Daoy (cell line): ENCODE measurements at places on chromosomes 3 and 15. TPM values are rescaled to one million over a fixed set of nuclear protein-coding genes. Genes with fewer than 3 reads are reported as not detected.

DNA sequence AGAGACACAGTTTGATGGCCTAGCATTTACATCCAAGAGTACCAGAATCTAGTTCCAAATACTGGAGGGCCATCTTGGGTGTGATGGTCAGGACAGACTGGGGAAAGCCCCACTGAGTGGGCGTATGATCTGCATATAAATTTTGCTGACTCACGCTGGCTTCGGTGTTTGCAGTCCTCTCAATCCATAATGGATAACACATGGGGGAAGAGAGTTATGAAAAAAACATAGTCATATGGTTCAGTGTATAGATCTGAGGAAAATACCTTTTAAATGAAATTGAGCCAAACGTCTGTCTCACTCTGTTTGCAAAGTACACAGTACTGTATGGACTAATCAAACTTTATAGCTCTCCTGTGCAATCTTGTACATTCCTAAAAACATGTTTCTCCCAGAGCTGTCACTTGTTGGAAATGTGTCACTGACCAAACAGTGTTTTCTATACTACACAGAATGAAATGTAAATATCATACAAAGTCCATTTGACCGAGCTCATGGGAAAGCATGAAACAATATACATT, 125.3 kb upstream of the THBS1 start:
- DNase-seq: peak; percentile 75

GRCh38 chr3:103048068-103048722, 613.4 kb downstream of the ZPLD1 start:
- no peak for DNase-seq

The CSPG5 gene
- 1.3 and 2.0 TPM in 2 replicates for total RNA-seq

GRCh38 chr3:4411833-4412232, 55.2 kb downstream of the SUMF1 start:
- DNase-seq: no peak

The NXPE3 gene
- 5.0 and 8.0 TPM in 2 replicates for total RNA-seq

DNA sequence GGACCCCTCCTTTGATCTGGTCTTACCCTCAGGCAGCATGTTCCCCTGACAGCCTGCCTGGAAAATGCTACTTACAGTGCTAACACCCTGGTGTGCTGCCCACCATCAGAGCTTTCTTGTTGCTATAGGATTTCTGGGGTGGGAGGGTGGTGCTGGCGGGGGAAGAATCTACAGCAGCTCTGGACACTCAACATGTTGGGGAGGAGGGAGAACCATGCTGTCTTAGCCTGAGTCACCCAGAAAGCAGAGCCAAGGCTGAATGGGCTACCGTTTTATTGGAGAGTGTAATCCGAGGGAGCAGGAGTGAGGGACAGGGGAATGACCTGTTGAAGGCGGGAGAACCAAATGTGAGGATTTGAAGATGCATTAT, 45.6 kb downstream of the MFSD1 start:
- no peak for DNase-seq

The NOX5 gene
- not detected in 2 replicates for total RNA-seq

DNA sequence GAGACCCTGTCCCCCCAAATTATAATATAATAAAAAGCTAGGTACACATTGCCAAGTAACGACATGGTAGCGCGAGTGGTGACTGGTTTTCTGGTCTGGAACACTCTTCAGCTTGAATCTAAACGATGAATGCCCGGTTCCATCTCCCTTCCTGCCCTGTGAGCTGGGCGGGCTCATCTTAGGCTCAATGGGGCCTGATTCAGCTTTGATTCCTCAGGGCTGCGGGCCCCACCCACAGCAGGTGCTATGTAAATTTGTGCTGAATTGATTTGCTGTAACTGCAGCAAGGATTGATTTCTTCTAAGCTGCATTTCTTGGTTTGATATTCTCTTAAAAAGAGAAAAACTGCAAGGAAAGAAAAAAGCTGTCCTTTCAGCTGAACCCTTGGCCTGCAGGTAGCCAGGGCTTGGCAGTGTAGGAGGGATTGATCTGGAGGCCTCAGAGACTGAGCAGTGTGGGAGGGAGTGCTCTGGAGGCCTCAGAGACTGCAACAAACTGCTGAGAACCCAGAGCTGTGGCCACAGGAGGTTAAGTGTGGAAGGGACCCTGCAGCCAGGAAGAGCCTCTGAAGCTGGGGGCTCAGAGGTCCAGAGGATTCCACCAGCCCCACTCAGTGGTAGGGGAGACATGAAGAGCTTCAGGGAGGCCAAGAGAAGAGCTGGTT, 231.6 kb downstream of the XXYLT1 start:
- no peak for DNase-seq

GRCh38 chr3:111810909-111811308, 48.2 kb upstream of the PHLDB2 start:
- DNase-seq: peak; percentile 68

DNA sequence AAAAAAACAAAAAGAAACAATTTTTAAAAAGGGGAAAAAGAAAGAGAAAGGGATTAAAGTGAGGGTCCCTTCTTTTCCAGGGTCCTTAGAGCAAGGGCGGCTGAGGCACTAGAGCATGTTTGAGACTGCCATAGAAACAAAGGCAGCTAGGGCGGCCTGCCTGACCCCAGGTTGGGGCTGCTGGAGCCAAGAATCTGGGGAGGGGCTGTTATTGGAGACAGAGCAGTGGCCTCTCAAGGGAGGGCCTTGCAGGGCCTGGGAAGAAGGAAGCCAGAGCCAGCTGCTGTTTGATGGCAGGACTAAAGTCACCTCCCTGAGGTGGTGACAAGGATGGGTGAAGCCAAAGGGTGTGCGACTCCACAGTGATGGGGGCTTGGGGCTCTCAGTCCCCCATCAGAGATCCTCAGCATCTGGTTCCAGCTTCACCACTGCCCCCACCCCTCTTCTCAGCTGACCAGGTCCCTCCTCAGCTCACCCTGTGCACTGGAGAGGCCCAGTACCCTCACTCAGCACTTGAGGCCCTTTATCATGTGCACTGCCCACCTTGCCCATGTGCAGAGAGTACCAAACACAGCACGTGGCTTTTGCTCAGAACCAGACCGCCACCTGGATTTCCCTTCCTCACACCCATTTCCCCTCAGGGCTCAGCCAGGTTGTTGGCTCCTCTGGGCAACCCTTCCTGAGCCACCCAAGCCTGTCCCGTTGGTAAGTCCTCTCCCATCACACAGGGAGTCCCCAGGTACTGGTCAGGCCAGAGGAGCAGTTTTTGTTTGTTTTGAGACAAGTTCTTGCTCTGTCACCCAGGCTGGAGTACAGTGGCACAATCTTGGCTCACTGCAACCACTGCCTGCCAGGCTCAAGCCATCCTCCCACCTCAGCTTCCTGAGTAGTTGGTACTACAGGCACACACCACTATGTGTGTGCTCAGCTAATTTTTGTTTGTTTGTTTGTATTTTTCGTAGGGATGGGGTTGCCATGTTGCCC, 1.7 kb downstream of the TMEM89 start:
- DNase-seq: no peak

The ITGA11 gene
- 6.4 and 11.4 TPM in 2 replicates for total RNA-seq

GRCh38 chr15:36645106-36645505, 65.7 kb downstream of the CDIN1 start:
- DNase-seq: no peak

DNA sequence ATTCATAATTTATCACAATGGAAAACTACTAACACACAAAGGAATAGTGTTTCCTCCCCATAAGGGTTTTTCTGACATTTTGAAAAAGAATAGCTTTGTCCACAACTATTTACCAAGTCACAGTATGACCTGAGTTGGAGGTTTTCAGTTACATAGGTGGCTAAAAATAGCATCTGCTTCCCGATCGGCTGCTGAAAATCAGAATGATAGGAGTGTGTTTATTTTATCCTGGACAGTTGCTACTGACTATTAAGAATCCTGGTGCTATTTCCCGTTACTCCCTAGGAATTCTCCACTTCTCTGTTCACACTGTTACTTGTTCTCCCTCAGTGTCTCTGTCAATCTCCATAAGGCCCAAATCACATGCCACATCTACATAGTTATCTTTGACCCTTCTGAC, 353.9 kb upstream of the RARB start:
- no peak for DNase-seq

The CLDN11 gene
- total RNA-seq: 14.9 and 15.8 TPM in 2 replicates

The CP gene
- total RNA-seq: not detected in 2 replicates

The ISL2 gene
- 3.2 and 5.0 TPM in 2 replicates for total RNA-seq

GRCh38 chr15:51758645-51759044, 7.2 kb downstream of the TMOD2 start:
- peak; percentile 62 for DNase-seq

The GRM2 gene
- not detected in 2 replicates for total RNA-seq
